ENCODE measurements at places on chromosomes 13 and 19.

GRCh38 chr13:107882708-107883560, 332.4 kb downstream of the LIG4 start:
- no peak for DNase-seq

DNA sequence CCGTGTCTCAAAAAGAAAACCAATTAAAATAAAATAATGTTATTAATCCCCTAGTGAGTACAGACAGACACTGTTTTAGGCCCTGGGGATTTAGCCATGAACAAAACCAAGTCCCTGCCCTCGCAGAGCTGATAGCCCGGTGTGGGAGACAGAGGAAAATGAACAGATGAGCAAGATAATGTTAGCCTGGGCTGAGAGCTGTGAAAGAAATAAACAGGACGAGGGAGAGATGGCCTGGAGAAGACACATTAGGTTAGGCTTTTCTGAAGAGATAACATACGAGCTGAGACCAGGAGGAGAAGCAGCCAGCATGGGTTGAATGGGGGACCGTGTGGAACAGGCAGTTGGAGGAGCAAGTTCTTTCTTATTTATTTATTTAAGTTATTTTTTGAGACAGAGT, 9.0 kb downstream of the RELB start:
- no peak for DNase-seq

GRCh38 chr19:23565256-23565655, 121.8 kb downstream of the ZNF675 start:
- DNase-seq = no peak

GRCh38 chr19:49241769-49242168, 83.2 kb downstream of the SLC6A16 start:
- DNase-seq = no peak

DNA sequence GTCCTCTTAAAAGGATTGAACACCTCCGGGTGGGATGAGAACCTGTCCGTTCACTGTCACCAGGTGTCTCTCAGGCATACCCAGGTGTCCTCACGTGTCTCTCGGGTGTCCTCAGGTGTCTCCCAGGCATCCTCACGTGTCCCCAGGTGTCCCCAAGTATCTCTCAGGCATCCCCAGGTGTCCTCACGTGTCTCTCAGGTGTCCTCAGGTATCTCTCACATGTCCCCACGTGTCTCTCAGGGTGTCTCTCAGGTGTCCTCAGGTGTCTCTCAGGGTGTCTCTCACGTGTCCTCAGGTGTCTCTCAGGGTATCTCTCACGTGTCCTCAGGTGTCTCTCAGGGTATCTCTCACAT, 33.8 kb downstream of the ATP4B start:
- DNase-seq = no peak

DNA sequence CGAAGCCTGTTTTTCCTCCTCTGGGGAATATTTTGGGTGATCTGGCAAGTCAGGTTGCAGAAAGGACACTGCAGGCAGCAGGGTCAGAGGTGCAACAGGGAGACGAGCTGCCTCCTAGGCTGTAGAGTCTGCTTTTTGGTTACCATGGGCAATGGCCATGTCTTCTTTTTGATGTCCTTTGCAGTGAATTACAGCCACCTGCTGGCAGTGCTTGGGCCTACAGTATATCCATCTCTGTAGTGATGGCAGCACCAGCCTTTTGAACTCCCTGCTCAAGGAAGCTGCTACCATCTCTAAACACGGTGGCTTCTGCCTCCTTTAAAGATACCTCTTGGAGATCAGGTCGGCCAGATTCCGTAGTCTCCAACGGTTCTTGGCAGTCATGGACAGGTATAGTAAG, 73.9 kb downstream of the WTIP start:
- peak; percentile 21 for DNase-seq

- DNase-seq = peak; percentile 49
Observed at GRCh38 chr19:45863840-45864628, at the start of gene FOXA3. Gene FOXA3 (plus strand): TSS chr19:45864326. CDS start chr19:45864457, 131 bp downstream.

- DNase-seq = no peak
Observed at GRCh38 chr19:18551631-18552030, 6.0 kb upstream of the KXD1 start.

DNA sequence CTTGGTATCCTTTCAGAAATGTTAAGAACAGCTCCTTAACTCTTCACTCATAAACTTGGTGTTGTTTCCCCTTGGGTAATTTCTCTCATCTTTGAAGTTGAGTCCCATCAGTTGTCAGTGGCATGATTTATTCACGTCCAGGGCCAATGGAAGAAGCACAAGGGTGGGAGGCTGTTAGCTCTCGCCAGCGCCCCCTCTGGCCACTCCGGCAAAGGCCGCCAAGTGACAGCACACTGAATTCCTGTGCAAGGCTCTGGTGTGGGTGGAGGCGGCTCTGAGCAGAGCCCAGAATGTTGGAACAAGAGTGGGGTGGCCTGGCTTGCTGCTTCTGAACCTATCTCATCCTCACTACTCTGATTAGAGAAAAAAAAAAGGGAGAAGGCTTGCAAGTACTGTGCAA, 13.1 kb upstream of the MEDAG start:
- DNase-seq = peak; percentile 31

GRCh38 chr19:54551293-54551692, 22.3 kb upstream of the LILRA2 start:
- no peak for DNase-seq

DNA sequence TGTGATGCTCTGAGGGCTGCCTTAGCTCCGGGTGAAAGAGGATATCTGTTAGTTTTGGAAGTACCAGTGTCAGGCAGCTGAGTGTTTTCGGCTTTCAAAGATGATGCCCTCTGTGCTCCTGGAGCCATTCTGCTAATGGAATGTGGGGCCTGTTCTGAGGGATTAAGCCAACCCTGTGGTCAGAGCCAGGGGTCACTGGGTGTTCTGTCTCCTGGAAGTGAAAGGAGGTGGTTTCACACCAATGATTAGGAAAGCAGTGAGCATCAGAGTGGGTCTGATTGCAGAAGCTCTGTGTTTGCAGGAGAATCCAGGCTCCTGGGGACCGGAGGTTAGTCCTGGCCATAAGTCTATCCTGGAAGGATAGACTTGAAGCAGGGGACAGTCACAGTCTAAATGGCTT, 94.6 kb downstream of the UQCRFS1 start:
- DNase-seq = no peak

- no peak for DNase-seq
Observed at GRCh38 chr19:31303262-31303815, 45.9 kb downstream of the TSHZ3 start.

DNA sequence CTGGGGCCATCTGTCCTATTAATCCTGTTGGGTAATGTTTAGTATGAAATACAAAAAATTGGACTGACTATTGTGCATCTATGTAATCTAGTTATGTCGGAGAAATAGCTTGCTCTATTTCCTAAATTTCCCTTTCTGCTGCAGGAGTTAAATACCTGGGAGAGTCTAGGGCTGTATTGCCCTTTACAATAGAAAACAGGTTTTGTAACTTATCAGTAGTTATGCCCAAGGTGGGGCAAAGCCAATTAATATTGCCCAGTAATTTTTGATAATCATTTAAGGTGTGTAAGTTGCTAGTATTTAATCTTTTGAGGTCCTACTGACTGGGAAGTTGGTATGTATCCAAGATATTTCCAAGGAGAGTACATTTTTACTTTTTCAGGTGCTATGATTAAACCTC, 838.1 kb downstream of the DACH1 start:
- DNase-seq = no peak

GRCh38 chr13:41563984-41564365, 106.6 kb downstream of the RGCC start:
- no peak for DNase-seq

GRCh38 chr13:33275916-33276315, 9.6 kb downstream of the STARD13 start:
- peak; percentile 77 for DNase-seq

GRCh38 chr19:36772311-36773222, at the start of gene ZNF850:
Gene ZNF850 (minus strand): TSS chr19:36772807. CDS start chr19:36762606, 10,201 bp downstream.
- DNase-seq = peak; percentile 92

- peak; percentile 71 for DNase-seq
Observed at GRCh38 chr13:106566641-106567473, 1.1 kb downstream of the ARGLU1 start.

- no peak for DNase-seq
Observed at GRCh38 chr13:39985071-39985470, 329.6 kb downstream of the COG6 start.

GRCh38 chr13:32142115-32142514, 110.5 kb downstream of the FRY start:
- no peak for DNase-seq

GRCh38 chr13:45132369-45133064, 12.2 kb downstream of the GTF2F2 start:
- no peak for DNase-seq

DNA sequence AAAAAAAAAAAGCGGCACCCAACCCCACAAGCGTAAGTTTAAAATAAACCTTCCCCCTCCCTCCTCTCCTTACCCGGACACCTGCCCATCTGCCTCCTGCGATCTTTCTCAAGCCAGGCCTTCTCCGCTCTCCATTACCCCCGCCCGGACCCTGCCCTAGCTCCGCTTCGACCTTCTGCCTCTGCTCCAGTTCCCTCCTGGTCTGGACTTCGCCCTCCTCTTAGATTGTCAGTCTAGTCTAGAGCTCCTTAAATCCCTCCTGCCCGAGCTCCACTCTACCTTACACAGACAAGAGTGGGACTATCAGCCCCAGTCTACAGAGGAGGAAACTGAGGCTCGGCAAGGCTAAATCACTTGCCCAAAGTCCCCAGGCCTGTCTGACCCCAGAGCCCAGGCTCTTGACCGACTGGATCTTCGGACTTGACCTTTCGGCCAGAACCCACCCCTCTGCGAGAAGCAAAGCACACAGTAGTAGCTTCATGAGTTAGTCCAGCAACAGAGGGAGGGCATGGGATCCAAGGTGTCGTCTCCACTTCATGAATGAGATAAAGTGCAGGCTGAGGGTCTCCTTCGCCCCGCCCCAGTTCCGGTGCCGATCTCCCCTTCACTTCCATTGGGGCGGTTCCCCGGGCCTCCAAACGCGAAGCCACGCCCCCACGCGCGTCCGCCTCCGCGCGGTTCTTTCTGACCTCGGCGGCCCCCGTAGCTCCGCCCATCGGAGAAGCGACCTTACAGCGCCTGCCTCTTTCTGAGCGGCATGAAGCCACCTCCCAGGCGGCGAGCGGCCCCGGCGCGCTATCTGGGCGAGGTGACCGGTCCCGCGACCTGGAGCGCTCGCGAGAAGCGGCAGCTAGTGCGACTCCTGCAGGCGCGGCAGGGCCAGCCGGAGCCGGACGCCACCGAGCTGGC, at the start of gene SNAPC2:
TSS of gene SNAPC2 (plus strand) at position 729 of the 909 bp plus-strand sequence. CDS start at position 758, 29 bp downstream.
- DNase-seq = peak; percentile 94

GRCh38 chr13:89514534-89515312, 1832.8 kb upstream of the MIR17HG start:
- DNase-seq = no peak

- DNase-seq = no peak
Observed at GRCh38 chr13:22880741-22881720, 299.7 kb upstream of the SGCG start.

- no peak for DNase-seq
Observed at GRCh38 chr13:27077451-27077850, 94.2 kb downstream of the USP12 start.

DNA sequence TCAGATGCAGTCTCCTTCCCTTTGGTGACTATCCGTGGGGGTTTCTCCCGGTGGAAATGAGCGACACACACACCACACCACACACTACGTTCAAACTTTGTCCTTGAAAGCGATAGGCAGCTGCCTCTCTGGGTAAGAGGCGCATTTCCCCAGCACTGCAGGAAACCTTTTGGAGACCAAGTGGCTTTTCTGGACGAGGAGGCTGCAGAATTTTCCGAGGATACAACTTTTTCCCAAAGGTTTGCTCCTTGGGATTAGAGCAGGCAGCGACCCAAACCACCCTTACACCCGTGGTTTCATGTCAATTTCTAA, 38.2 kb upstream of the FLT1 start:
- DNase-seq = peak; percentile 9

DNA sequence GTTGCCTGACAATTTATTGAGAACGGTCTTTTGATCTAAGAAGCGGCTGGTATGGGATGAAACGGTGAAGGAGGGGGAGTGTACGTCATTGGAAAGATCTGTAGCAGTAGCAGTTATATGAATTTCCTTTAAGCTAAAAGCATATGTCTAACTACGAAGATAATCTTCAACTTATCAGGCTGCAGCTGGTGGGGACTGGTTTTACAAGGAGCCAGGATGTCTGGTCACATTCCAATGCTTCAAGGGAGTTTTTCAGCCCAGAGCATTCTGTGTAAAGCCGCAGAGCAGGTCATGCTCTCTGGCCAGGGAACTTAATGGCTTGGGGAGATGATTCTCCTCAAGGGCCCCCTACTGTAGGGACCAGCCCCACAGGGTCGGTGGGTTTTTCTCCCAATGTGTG, 29.2 kb downstream of the CLEC4M start:
- no peak for DNase-seq

GRCh38 chr13:19818223-19818842, 35.6 kb upstream of the PSPC1 start:
- DNase-seq = no peak

GRCh38 chr13:46492946-46493345, 60.0 kb upstream of the LRCH1 start:
- peak; percentile 51 for DNase-seq

GRCh38 chr13:98565726-98566565, 11.0 kb downstream of the STK24 start:
- no peak for DNase-seq

- DNase-seq = peak; percentile 54
Observed at GRCh38 chr19:44303976-44304568, 753 bp downstream of the ZNF235 start.

- DNase-seq = no peak
Observed at GRCh38 chr13:72259528-72259927, 392.5 kb upstream of the DACH1 start.

- no peak for DNase-seq
Observed at GRCh38 chr13:113536461-113537110, 46.1 kb upstream of the DCUN1D2 start.

DNA sequence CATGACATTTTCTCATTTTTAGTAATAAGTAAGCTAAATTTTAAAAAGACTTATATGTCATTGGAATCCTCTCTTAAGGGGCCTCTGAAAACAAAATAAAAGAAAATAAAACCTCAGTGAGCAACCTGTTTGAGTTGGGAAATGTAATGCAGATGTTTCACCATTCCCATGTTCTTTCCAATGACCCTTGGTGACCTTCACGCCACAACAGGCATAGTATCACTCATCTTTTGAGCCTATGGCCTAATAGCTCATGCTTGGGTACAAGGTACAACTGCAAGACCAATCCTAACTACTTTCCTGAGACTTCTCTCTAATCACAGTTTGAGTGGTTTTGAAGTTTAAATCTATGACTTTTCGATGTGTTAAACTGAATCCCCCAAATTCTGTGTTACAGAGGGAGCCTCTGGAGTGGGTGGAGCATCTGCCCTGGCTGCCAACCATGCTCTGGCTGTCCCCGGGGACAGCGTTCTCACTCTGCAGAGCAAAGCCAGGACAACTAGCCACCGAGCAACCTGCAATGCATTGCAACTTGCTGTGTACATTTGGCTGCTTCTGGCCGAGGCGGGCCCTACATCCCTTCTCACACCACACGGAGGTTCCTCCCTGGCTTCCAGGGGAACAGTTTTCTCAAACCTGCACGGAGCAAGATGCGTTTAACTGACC, 307.9 kb upstream of the MAB21L1 start:
- DNase-seq = no peak
